D341Med (cell line): ENCODE measurements at places on chromosomes 16 and 17.

DNA sequence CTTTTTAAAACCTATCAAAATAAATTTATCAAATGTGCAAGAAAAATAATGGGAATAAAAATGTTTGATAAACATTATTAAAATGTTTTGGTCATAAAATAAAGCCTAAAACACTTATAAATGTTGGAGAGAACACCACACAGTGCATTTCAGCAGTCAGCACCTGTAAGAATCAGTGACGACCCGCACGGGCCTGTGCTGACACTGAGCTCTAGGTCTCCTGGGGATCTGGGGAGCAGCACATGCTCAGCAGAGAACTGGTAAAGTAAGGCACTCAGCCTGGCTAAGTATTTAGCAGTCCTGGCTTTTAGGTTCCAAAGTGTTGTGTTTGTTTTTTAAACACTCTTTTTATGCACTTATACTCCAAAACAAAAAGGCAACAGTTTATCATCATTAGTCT, 46.9 kb downstream of the HELZ start:
- DNase-seq, result peak; percentile 48

- no peak for DNase-seq
Observed at GRCh38 chr16:86491640-86492023, 18.7 kb upstream of the FOXF1 start.

DNA sequence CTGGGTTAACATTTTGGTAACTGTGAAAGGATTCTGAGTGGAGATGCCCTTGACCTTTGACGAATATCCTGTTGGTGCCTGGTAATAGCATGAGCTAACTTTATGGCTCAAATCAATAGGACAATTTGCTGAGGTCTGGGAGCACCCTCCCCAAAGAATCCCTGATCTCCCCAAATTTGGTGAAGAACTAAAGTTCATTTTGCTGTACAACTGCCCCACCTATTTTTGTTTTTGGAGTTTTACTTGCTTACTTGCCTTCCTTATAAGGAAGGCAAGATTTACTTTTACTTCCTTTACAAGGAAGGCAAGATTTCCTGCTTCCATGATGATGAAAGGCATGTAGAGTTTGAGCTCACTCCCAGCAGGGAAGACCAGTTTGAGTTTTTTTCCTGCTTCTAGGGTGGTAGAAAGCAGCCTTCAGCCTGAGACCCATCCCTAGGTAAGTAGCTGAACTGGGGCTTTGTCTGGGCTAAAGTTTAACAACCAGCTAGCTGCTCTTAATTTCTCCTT, 2.8 kb downstream of the KRTAP4-9 start:
- DNase-seq, result no peak

DNA sequence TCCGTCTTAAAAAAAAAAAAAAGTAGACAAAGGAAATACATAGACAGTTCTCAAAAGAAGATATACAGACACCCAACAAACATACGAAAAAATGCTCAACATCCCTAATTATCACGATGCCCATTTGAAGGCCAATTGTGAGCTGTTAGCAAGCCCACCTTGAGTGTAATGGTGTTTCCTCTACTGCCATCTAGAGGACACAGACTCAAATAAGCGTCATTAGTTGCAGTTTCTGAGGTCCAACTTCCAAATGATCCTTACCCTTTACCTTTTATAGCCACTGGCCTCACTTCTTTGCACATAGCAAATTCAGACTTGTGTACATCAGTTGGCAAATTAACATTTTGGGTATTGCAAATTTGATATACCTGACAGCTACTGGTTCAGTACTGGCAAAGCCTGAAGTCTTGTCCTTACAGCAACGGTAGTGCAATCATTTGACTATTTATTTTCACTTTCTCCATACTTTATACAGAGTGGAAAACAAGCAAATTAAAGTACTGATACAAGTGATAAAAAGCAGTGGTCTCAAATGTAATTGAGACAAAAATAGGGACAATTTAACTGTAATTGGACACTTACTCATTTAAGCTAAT, 536.3 kb upstream of the EEF2KMT start:
- DNase-seq, result no peak

DNA sequence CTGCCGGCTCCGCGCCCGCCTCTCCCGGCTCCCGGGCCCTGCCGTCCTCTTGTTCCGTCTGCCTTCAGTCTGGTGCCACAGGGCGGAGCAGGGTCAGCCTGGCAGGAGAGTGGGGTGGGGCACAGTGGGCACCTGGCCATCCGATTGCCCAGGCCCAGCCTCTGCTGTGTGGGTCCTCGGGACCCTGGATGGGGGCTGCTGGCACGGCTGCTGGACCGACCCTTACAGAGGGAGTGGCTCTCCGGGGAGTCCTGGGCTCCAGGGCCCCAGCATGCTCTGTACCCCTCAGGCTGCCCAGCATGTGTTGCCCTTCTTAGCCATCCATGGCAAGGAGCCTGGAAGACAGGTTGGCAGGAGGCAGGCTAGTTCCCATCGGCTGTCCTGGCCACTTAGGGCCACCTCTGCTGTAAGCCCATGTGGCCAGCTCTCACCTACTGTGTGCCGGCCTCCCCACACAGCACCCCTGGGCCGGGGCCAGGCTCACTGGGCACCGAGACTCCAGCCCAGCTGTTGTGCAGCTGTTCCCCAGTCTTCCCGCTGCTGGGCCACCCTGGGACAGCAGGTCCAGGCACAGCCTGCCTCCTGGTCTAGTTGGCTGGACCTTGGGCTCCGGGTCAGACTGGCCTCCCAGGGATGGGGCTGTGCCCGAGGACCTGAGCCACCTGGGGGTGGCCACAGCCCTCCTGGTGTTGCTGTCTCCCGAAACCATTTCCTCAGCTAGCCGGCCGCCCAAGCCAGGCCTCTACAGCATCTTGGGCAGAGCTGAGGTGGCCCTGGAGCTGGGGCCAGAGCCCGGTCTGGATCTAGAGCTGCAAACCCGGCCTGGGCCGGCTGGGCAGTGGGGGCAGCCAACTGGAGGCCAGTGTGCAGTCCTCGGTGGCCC, 24.9 kb downstream of the BAHCC1 start:
- no peak for DNase-seq

GRCh38 chr17:20279631-20280030, 187.7 kb downstream of the LGALS9B start:
- no peak for DNase-seq
